ENCODE measurements at places on chromosomes 7 and 10.
A peak's percentile ranks its signal among the peaks of the same experiment; 100 is the strongest.

GRCh38 chr7:84705706-84706105, 481.1 kb downstream of the SEMA3D start:
- no peak for DNase-seq

DNA sequence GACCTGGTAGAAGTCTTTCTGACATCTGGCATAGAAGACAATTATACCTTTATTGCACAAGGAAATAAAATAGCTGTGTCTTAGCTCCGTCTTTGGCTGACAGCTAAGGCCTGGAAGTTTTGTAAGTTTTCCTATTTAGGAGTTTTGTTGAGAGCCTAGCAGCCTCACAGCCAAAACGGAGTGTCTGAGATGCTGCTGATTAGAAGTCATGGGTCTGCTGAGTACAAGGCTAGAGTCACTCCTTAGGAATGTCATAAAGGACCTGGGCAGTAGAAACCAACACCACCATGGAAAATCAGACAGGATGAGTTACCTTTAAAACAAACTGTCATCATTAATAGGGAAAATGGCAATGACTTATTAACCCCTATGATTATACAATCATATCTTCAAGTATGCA, 442.5 kb downstream of the KCNMA1 start:
- no peak for DNase-seq

- no peak for DNase-seq
Measured at GRCh38 chr10:89274928-89275327, 23.4 kb upstream of the LIPA start.

GRCh38 chr7:90298145-90299038, 22.7 kb downstream of the FAM237B start:
- DNase-seq = peak; percentile 51
